ENCODE measurements at places on chromosomes 3 and 15.

- no peaks in the 10 kb centered on the region for H3K36me3 ChIP-seq
- H3K4me3 ChIP-seq = no peak overlapping the region
- no peaks in the 10 kb centered on the region for H3K4me1 ChIP-seq
- no peaks in the 10 kb centered on the region for H3K27me3 ChIP-seq
Observed at GRCh38 chr3:139443186-139443585, 33.1 kb downstream of the RBP2 start.

GRCh38 chr3:69214241-69214640, 91.8 kb upstream of the LMOD3 start:
- no peak for DNase-seq
- H3K4me3 ChIP-seq = no peak overlapping the region
- H3K4me1 ChIP-seq = peaks cover 30% of the 10 kb centered on the region
- peaks cover 25% of the 10 kb centered on the region for H3K36me3 ChIP-seq
- H3K27me3 ChIP-seq = no peaks in the 10 kb centered on the region

DNA sequence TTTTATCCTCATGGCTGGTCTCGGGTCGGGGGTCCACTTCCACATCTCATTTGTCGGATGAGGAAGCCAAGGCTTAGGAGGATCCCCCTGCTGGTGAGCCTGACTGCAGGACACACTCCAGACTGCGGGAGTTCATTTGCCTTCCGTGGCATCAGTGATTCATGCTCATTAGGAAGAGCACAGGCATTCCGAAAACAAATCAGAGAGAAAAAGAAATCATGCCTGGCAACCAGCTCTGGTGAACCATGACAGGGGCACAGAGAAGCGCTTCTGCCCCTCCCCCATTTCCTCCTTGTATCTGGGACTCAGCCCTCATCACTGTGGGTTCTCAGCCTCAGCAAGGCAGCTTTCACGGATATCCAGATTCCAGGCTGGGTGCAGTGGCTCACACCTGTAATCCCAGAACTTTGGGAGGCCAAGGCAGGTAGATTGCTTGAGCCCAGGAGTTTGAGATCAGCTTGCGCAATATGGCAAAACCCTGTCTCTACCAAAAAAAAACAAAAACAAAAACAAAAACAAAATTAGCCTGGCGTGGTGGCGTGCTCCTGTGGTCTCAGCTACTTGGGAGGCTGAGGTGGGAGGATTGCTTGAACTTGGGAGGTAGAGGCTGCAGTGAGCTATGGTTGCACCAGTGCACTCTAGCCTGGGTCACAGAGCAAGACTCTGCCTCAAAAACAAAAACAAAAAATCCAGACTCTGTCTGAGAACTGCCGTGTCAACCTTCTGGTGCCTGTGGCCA, 28.4 kb downstream of the IRAK2 start:
- H3K27me3 ChIP-seq = no peaks in the 10 kb centered on the region
- peak overlapping the region; percentile 97 for H3K27ac ChIP-seq
- peaks cover 67% of the 10 kb centered on the region for H3K4me1 ChIP-seq
- H3K4me3 ChIP-seq = peak overlapping the region; percentile 78
- no peaks in the 10 kb centered on the region for H3K36me3 ChIP-seq

- H3K4me3 ChIP-seq = peak within 1 kb of the TSS; percentile 88
- no peaks in the 10 kb centered on the region for H3K36me3 ChIP-seq
- DNase-seq = peak; percentile 81
Observed at GRCh38 chr15:34038871-34039789, at the start of gene AVEN. Gene AVEN (minus strand): TSS chr15:34039204. CDS start chr15:34039046, 158 bp downstream.

GRCh38 chr3:50264964-50265485, 3.9 kb upstream of the SEMA3B start:
- no peak overlapping the region for H3K4me3 ChIP-seq
- no peaks in the 10 kb centered on the region for H3K36me3 ChIP-seq
- no peaks in the 10 kb centered on the region for H3K4me1 ChIP-seq
- no peak overlapping the region for H3K27ac ChIP-seq

GRCh38 chr3:114846779-114847178, 300.3 kb downstream of the ZBTB20 start:
- peaks cover 3% of the 10 kb centered on the region for H3K36me3 ChIP-seq
- H3K4me1 ChIP-seq = no peaks in the 10 kb centered on the region
- H3K27ac ChIP-seq = no peak overlapping the region
- no peaks in the 10 kb centered on the region for H3K27me3 ChIP-seq
- no peak for DNase-seq

GRCh38 chr3:36381311-36381956, 1.1 kb downstream of the STAC start:
- no peak for DNase-seq
- peaks cover 39% of the 10 kb centered on the region for H3K27me3 ChIP-seq
- H3K27ac ChIP-seq = no peak overlapping the region
- H3K36me3 ChIP-seq = no peaks in the 10 kb centered on the region
- H3K4me3 ChIP-seq = peak overlapping the region; percentile 68

- peaks cover 1% of the 10 kb centered on the region for H3K36me3 ChIP-seq
- no peaks in the 10 kb centered on the region for H3K27me3 ChIP-seq
- no peak overlapping the region for H3K4me3 ChIP-seq
- peaks cover 7% of the 10 kb centered on the region for H3K4me1 ChIP-seq
- no peak for DNase-seq
Observed at GRCh38 chr3:73056014-73056844, 5.2 kb upstream of the EBLN2 start.

DNA sequence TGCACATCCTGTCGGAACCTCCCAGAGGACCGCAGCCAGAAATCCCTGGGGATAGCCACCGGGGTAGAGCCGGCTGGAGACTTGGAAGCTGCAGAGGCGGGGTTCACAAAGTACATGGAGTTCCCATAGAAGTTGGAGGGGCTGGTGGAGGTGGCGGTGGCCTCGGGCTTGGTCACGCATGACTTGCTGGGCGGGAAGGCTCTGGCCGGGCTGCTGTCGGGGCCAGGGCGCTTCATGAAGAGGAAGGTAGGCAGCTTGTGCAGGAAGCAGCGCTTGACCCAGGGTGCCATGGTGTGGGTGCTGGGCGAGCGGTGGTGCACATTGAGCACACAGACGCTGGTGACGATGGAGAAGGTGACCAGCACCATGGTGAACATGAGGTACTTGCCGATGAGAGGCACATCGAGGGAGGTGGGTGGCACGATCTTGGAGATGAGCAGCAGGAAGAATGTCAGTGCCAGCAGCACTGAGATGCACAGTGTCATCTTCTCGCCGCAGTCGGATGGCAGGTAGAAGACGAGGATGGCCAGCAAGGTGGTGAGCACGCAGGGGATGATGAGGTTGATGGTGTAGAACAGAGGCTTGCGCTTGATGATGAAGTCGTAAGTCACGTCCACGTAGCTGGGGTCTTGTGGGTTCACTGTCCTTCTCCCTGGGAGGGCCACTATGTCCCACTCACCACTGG, 8.4 kb upstream of the CHRNA3 start:
- no peak overlapping the region for H3K4me3 ChIP-seq
- H3K36me3 ChIP-seq = no peaks in the 10 kb centered on the region
- no peaks in the 10 kb centered on the region for H3K4me1 ChIP-seq

GRCh38 chr15:90154861-90155626, 46.1 kb upstream of the SEMA4B start:
- H3K4me1 ChIP-seq = peaks cover 15% of the 10 kb centered on the region
- peaks cover 3% of the 10 kb centered on the region for H3K27me3 ChIP-seq
- no peak for DNase-seq
- H3K4me3 ChIP-seq = no peak overlapping the region
- no peaks in the 10 kb centered on the region for H3K36me3 ChIP-seq

DNA sequence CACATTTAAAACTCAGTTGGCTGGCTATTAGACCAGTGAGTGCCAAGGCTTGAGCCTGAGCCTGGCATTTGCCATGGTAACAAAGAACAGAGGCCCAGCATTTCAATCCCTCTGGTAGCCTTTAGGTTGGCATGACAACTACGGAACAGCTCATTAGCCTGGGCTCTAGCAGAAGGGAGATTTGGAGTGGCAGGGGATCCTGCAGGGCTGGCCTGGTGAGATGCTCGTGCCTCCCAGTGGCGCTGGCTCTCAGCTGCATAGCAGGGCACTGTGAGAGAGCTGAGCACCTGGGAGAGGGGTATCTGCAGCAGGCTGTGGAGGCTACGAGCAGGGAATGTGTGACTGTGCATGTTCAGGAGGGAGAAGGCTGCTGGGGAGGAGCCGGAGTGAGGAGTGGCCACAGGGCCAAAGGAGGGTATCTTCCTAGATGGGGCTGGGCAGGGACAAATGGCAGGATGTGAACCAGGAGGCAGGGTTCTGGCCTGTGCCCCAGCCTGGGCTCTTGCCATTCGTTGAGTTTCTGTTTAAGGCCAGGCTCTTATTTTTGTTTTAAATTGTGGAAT, 5.6 kb upstream of the ABTB1 start:
- H3K4me3 ChIP-seq = no peak overlapping the region
- peaks cover 2% of the 10 kb centered on the region for H3K27me3 ChIP-seq
- H3K4me1 ChIP-seq = peaks cover 11% of the 10 kb centered on the region
- DNase-seq = no peak
- H3K27ac ChIP-seq = no peak overlapping the region
- H3K36me3 ChIP-seq = no peaks in the 10 kb centered on the region

GRCh38 chr3:150146991-150147761, 176.5 kb upstream of the PFN2 start:
- no peak overlapping the region for H3K4me3 ChIP-seq
- no peak overlapping the region for H3K27ac ChIP-seq
- H3K27me3 ChIP-seq = peaks cover 21% of the 10 kb centered on the region
- DNase-seq = no peak
- H3K4me1 ChIP-seq = peaks cover 7% of the 10 kb centered on the region

DNA sequence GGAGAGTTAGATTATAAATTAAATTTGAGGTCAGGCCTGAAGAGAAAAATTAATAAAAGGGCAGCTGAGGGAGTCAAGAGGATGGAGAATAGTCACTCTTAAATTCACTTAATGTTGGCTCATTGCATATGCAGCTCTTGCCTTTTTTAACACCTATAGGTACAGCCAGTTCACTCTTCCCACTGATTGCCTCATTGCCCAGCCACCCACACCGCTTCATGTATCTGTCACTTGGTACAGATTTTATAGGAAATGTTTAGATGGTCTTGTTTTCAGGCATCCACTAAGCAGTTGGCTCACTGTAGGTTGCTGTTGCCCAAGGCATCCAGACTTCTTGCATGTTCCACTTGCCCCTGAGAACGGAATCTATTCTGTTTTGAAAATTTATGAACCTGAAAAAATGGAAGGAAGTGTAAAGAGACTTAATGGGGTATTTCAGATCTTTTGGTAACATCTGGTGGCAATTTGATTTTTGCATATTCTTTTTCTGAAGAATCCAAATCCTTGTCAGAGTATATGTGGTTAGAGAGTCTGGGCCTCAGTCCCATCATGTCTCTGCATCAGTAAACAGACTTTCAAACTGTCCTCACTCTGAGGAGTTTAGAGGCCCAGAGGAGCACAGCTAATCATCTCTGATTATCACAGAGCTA, 151.9 kb downstream of the RBPMS2 start:
- no peaks in the 10 kb centered on the region for H3K27me3 ChIP-seq
- peaks cover 76% of the 10 kb centered on the region for H3K4me1 ChIP-seq
- peaks cover 9% of the 10 kb centered on the region for H3K36me3 ChIP-seq
- DNase-seq = no peak
- H3K27ac ChIP-seq = peak overlapping the region; percentile 99

- no peaks in the 10 kb centered on the region for H3K36me3 ChIP-seq
- no peaks in the 10 kb centered on the region for H3K27me3 ChIP-seq
- H3K4me3 ChIP-seq = no peak overlapping the region
Observed at GRCh38 chr3:21533002-21533401, 218.0 kb downstream of the ZNF385D start.

DNA sequence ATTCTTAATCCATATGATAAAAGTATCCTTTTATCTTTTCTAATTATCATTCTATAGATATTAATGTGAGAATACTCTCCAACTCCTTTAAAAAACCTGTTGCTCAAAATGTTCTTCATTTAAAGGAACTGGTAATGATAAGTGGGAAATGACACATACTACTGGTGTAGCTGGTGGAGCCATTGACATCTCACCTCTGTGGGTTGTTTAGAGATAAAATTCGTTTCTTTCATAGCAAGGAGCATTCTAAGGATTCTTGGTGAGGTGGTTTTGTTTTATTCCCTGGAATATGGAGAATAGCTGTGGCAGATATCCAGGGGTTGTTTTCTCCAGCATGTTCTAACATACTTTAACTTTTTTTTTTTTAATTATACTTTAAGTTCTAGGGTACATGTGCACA, 299.8 kb upstream of the THBS1 start:
- no peaks in the 10 kb centered on the region for H3K4me1 ChIP-seq
- DNase-seq = no peak
- H3K27me3 ChIP-seq = peaks cover 11% of the 10 kb centered on the region
- no peak overlapping the region for H3K4me3 ChIP-seq

DNA sequence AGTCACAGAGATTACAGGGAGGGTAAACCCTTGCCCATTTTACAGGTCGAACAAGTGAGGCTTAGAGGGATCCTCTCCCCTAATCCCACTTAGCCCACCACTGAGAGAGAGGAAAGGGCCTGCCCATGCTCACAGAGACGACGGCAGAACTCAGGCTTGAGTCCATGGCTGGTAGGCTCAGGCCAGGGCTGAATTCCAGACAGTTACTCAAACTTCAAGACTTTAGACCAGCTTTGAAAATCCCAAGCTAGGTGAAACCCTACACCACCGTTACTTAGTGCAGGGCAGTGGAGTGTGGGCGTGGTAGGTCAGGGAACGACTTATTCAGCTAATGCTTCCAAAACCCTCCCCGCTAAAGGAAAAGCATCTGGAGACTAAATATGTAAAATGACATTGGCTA, 16.4 kb downstream of the GRIP2 start:
- peak; percentile 5 for DNase-seq
- no peak overlapping the region for H3K4me3 ChIP-seq
- no peak overlapping the region for H3K27ac ChIP-seq
- H3K27me3 ChIP-seq = peaks cover 3% of the 10 kb centered on the region
- H3K36me3 ChIP-seq = no peaks in the 10 kb centered on the region
- H3K4me1 ChIP-seq = no peaks in the 10 kb centered on the region

DNA sequence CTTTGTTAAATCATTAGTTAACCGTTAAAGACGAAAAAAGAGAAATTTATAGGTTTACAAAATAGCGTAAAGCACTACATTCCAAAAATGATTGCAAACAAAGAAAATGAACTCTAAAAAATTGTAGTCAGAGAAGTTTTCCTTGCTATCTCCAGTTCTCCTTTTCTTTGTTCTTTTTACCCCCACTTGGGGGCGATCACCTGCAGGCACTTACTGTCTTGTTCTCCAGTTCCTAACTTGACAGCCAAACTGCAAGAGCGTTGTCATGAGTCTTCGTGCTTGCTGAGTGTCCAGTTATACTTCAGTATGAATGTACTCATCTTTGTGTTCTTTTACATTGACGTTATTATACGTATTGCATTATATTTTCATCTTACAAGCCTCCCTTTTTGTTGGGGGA, 54.5 kb downstream of the CHD2 start:
- no peak overlapping the region for H3K27ac ChIP-seq
- DNase-seq = no peak
- no peaks in the 10 kb centered on the region for H3K27me3 ChIP-seq
- no peak overlapping the region for H3K4me3 ChIP-seq
- peaks cover 19% of the 10 kb centered on the region for H3K4me1 ChIP-seq

GRCh38 chr15:33720952-33721351, 247.3 kb upstream of the CHRM5 start:
- H3K4me3 ChIP-seq = no peak overlapping the region
- no peaks in the 10 kb centered on the region for H3K4me1 ChIP-seq
- H3K27ac ChIP-seq = no peak overlapping the region
- no peak for DNase-seq

GRCh38 chr3:134104031-134104430, 74.3 kb upstream of the SLCO2A1 start:
- H3K4me3 ChIP-seq = no peak overlapping the region
- peaks cover 3% of the 10 kb centered on the region for H3K27me3 ChIP-seq
- no peaks in the 10 kb centered on the region for H3K36me3 ChIP-seq
- DNase-seq = no peak
- H3K27ac ChIP-seq = no peak overlapping the region

GRCh38 chr3:143604402-143605185, 243.7 kb downstream of the SLC9A9 start:
- peaks cover 6% of the 10 kb centered on the region for H3K36me3 ChIP-seq
- no peak overlapping the region for H3K27ac ChIP-seq
- no peak for DNase-seq
- no peaks in the 10 kb centered on the region for H3K4me1 ChIP-seq
- no peak overlapping the region for H3K4me3 ChIP-seq
- H3K27me3 ChIP-seq = no peaks in the 10 kb centered on the region
